ENCODE measurements at places on chromosomes 3 and 15.

- no peak for DNase-seq
Measured at GRCh38 chr3:106183762-106184391, 315.1 kb upstream of the CBLB start.

DNA sequence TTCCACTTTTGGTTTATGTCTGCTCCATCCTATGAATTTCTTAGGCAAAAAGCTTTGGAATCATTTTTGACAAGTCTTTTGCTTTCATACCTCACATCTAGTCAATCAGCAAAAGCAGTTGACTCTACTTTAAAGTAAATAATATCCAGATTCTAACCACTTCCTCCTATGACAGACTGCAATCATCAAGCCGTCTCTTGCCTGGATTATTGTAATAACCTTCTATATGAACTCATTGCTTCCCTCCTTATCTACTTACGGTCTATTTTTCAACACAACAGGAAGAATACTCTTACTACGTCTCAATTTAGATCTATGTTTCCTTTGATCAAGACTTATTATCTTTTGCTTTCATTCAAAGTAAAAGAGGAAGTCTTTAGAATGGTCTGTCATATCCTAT lies 20.7 kb downstream of the CLDN1 start:
- no peak for DNase-seq

- DNase-seq: no peak
Measured at GRCh38 chr3:152828075-152828840, 6.7 kb upstream of the P2RY1 start.

- DNase-seq: no peak
Measured at GRCh38 chr15:23420806-23421575, 26.1 kb downstream of the GOLGA6L2 start.

GRCh38 chr15:40900256-40901052 lies 6.2 kb downstream of the VPS18 start:
- no peak for DNase-seq

GRCh38 chr15:31953478-31953877 lies 76.8 kb upstream of the CHRNA7 start:
- peak; percentile 40 for DNase-seq

DNA sequence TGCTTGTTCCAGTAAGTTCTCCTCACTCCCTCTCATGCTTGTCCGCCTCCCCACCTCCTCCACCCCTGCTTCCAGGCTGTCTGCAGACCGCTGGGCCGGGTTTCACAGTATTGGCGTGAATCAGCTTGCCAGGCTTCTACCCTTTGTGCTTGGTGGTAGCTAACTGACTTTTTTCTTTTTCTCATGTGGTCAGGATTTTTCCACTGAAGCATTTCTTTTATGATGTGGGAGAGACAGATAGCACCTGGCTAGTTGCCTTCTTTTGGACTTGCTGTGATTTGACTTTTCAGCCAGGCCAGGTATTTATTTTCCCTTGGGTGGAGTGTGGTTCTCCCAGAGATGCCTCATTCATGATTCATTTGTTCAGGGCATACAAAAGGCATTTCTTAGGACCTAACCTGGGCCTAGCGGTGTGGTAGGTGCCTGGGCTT lies 60.6 kb downstream of the ST6GAL1 start:
- DNase-seq: no peak

GRCh38 chr3:140177943-140178342 lies 243.0 kb downstream of the CLSTN2 start:
- no peak for DNase-seq

DNA sequence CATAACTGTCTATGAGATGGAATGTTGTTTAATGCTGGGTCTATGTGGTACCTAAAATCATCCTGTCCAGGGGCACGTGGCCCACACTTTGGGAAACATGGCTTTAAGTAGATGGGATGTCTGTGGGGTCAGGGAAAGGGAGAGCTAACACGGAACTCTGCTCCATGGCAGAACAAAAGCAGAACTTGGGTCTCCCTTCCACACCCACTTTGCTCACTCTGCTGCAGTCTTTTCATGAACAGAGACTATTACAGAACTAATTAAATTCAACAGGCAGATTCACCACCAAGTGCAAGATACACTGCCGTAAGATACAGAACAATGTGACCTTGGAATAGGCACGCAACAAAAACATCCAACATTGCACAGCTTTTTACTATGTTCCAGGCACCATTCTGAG lies 28.2 kb downstream of the POPDC2 start:
- no peak for DNase-seq

- no peak for DNase-seq
Measured at GRCh38 chr3:105752791-105753415, 115.9 kb downstream of the CBLB start.

- no peak for DNase-seq
Measured at GRCh38 chr3:134903837-134904236, 108.8 kb downstream of the EPHB1 start.

- no peak for DNase-seq
Measured at GRCh38 chr15:52804526-52805081, 14.5 kb upstream of the ONECUT1 start.

DNA sequence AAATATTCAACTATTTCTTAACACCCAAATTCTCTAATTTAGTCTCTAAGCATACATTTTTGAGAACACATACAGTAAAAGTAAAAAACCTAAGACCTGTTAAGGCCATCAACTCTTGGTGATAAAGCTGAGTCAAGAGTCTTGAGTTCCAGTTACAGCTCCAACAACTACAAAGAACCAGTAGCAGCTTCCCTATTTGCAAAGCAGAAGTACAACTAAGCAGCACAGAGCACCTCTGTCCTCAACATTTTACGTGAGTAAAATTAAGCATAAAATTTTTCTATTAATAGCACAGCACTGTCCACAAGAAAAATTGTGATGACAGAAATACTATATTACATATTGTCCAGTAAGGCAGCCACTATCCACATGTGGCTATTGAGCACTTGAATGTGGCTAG lies 4.4 kb downstream of the PCOLCE2 start:
- no peak for DNase-seq

DNA sequence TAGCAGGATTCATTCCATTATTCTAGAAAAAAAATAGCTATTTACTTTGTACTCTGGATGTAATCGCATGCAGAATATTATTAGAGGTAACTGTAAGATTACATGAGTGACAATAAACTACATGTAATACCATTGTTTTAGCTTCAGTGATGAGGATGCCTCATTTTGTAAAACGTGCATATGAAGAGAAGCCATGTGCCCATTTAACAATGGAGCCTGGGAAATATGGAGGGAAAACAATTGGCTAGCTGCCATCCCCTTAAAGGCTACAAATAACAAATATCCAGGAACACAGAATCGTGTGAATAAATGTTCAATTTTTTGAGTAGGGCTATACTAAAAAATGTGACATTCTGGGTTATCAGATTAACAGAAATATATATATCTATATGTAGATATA lies 151.1 kb downstream of the SAMMSON start:
- DNase-seq: no peak

- no peak for DNase-seq
Measured at GRCh38 chr3:112561484-112561733, 353 bp downstream of the ATG3 start.

DNA sequence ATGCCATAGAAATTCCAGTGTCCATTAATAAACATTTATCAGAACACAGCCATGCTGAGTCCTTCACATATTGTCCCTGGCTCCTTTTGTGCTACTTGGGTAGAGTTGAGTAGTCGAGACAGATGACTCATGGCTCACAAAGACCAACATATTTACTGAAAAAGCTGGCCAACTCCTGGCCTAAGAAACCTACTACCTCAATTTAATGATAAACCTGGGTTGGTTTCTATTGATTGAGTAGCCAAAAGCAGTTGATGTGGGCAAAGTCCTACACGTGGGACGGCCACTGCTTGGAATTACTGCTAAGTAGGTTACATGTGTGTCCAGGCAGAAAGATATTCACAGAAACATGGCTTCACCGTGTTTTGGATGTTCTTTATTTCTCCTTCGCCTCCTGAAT lies 402.2 kb downstream of the NR2F2 start:
- no peak for DNase-seq

DNA sequence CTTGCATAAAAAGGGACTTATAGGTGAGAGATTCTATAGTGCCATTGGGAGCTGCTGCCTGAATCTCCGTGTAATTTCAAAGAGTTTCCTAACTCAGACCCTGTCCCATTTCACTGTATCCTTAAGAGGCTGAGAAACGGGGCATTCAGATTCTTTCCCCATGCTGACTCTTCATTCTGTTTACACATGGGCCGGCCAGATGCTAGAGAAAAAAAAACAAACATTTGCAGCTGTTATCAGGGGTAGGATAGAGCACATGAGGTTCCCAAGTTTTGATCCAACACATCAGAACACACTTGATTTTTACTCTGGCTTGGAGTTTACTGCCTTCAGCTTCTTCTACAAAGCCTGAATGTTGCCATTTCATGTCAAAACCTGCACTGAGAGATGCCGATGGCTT lies 215.9 kb upstream of the TPRG1 start:
- no peak for DNase-seq

DNA sequence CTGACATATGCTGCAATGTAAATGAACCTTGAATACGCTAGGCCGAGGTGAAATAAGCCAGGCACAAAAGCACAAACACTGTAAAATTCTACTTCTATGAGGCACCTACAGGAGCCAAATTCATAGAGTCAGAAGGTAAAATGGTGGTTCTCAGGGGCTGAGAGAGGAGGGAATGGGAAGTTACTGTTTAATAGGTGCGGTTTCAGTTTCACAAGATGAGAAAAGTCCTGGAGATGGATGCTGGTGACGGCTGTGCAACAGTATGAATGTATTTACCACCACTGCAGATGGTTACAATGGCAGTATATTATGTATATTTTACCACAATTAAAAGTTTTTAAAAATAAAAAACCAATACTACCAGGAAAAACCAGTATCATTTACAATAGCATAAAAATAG lies 4.0 kb downstream of the TNK2 start:
- no peak for DNase-seq

DNA sequence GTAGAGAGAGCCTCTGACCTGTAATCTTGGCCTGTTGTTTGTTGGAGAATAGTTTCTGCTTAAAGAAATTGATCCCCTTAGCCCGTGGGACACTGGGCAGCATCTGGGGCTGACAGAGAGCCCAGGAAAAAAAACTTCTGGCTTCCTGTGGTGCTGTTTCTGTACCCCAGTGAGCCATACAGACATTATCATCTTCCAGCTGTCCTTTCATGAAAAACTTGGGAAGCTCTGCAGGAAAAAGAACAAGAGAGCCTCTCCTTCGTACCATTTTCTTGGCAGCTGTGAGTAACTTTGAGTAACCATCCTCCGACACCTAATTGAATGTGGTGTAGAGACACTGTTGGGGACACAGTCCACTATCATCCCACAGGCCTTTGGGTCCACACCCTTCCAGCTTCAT lies 333.0 kb downstream of the SHQ1 start:
- DNase-seq: no peak

DNA sequence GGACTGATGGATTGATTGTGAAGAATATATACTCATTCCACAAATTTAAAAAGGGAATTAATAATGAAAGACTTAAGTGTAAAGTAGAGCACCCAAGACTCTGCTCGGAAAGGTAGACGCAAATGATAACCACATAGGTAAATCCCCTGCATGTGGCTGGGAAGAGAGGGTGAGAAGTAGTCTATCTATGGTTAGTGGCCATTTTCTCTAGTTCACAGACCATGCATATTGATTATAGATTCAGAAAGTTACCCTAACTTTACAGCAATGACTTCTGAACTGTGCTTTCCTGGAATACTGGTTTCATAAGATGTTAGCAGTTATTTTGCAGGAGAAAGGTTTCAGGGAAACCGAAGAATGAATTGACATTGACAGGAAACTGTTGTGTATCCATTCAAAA lies 51.7 kb downstream of the CASR start:
- no peak for DNase-seq

DNA sequence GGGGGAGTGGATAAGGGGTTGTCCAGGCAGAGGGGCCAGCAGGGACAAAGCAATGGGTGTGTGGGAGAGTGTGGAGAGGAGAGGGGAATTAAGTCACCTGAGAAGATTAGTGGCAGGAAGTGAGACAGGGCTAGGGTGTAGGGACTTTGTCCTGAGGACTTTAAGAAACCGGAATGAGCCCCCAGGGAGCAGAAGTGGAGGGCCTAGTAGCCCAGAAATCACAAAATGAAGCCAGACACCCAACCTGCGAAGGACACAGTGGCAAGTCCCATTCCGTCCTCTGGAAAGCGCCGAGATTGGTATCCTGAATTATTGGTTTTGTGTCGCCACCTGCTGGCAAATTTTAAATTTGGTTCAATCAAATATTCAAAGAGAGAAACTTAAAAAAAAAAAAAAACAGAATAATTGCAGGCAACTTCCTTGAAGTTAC lies 78.0 kb upstream of the SLC25A36 start:
- DNase-seq: peak; percentile 88

GRCh38 chr15:49982584-49982983 lies 136.4 kb downstream of the ATP8B4 start:
- no peak for DNase-seq

DNA sequence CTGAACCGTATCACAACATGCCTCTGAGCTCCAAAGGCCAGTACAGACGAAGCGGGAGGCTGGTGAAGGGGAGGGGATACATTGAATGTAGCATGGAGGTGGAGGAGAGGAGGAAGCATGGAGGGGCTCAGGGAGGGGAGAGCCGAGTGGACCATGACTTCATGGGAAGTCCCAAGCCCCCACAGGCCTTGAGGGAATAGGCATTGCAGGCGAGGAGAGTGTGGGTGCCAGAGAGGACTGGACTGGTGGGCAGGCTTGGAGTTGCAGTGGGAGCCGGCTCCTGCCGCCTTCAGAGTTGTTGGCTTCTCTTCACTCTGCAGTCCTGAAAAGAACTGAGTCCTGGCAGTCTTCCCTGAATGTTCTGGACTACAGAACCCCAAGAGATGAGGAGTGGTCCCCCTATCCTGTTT lies 3.3 kb upstream of the RNU6-1 start:
- no peak for DNase-seq

DNA sequence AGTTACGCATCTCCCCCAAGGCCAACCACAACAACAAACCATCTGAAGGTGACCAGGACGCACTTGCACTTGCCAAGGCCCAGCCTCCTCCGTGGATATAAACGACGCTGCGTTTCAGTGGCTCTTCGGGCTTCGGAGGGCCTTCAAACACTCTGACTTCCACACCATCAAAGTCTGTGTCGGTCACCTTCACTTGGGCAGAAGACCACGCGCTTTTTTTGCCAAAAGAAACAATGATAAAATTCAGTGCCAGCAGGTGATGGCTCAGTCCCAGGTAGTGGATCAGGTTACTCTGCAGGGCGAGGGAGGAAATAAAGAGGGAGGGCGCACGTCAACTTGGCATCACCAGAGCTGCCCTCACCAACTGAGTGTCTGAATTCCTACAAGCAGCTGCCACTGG lies 63.0 kb downstream of the NCEH1 start:
- no peak for DNase-seq

DNA sequence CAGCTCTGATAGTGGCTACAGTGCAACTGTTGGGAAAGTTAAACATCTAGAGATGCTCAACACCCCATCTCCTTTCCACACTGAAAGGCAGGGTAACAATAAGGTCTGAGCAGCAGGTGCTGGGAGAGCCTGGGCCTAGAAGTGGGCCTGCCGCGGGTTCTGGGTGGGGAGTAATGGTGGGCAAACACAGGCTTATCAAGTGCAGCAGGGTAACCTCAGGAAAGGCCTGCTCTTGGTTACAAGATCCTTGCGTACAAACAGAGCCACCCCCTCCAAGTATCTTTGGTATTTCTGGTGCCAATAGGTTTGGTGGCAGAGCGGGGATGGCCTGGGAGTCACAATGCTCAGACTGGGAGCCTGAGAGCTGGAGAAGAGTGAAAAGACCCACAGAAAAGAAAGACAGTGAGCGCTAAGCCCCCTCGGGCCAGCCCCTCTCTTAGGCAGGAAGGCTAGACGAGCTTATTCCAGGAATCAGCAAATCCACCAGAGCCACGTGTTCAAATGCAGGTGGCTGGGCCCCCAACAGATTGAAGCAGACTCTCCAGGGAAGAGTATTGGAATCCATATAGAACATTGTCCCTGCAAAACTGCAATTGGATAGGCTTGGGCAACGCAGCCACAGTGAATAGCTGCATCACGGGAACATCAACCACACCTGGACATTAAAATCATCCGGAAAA lies 2.7 kb downstream of the IQSEC1 start:
- peak; percentile 49 for DNase-seq
